ENCODE measurements at places on chromosomes 13 and 19. TPM values are rescaled to one million over a fixed set of nuclear protein-coding genes. Genes with fewer than 3 reads are reported as not detected.

CCDC61 gene
- 4.2 TPM for polyA plus RNA-seq

NBEA gene
- polyA plus RNA-seq, result 1.3 TPM

NCCRP1 gene
- polyA plus RNA-seq, result not detected

DNM2 gene
- polyA plus RNA-seq, result 36.9 TPM

REEP6 gene
- 1.1 TPM for polyA plus RNA-seq

DNMT1 gene
- 54.5 TPM for polyA plus RNA-seq

MPV17L2 gene
- 13.4 TPM for polyA plus RNA-seq

FOXA3 gene
- polyA plus RNA-seq, result not detected

FFAR2 gene
- not detected for polyA plus RNA-seq

ERICH4 gene
- not detected for polyA plus RNA-seq

MAST1 gene
- 0.47 TPM for polyA plus RNA-seq

ZNF208 gene
- polyA plus RNA-seq, result not detected

FBN3 gene
- not detected for polyA plus RNA-seq

SKA3 gene
- polyA plus RNA-seq, result 4.3 TPM

DNA sequence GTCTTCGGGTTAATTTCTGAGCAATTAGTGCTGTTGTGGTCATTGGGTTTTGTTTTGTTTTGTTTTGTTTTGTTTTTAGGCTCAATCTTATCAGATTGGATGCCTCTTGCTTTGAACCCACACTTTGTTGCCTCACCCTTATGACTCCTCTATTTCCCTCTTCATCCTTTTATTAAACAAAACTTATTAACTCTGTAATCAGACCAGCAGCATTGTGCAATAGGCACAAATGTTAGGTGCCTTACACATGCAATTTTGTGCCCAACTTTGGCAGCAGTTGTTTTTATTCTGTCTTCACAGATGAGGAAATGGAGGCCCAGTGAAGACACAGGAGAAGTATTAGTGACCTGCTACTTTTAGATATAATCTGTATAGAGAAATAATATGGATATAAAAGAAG lies 377.7 kb downstream of the KCNRG start:
- no peak for DNase-seq

DNA sequence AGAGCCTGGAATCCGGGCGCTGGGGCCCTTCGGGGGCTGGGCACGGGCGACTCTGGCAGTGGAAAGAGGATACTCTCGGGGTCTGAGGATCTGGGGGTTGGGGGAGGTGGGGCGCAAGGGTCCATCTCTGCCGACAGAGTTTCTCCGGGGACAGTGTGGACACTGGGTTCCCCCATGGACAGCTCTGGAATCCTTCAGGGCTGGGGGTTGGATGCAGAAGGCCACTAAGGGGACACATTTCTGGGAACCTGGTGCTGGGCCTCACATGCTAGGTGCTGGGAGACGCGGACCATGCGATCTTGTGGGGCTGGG lies 2.3 kb downstream of the TGFBR3L start:
- no peak for DNase-seq

GRCh38 chr19:12194827-12195731 lies 32.2 kb downstream of the ZNF136 start:
- peak; percentile 8 for DNase-seq

- DNase-seq, result no peak
These were observed 11.6 kb downstream of the GZMM start for GRCh38 chr19:555474-555808.

GRCh38 chr13:108760541-108760940 lies 131.1 kb downstream of the MYO16 start:
- no peak for DNase-seq

- no peak for DNase-seq
These were observed 3.6 kb upstream of the ADAMTSL5 start for GRCh38 chr19:1516395-1516753.

GRCh38 chr13:113804703-113805430 lies 45.8 kb downstream of the TMEM255B start:
- no peak for DNase-seq

DNA sequence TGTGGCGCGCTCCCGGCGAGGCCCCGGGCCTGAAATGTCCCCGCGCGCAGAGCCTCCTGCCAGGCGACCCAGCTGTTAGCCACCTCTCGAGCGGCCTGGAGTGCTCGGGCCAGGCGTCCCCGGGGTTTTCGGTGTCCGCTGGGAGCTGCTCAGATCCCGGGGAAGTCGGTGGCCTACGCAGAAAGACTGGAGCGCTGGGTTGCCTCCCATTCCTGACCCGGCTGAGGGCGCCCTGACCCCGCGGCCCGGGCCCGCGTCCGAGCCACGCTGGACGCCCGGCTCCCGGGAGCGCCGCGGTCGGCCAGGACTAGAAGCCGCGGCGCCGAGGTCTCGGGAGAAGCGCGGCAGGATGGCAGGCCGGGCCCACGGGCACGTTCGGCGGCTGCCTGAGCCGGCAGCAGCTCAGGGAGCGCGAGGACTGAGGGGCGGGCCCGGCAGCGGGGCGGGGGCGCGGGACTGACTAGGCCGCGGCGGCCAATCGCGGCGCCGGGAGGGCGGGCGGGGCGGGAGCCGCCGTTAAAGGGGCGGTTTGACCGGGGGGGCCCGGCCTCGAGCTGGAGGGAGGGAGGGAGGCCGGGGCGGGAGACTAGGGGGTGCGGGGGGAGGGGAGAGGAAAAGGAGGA lies 1.3 kb upstream of the ZIC2 start:
- DNase-seq, result no peak

DNA sequence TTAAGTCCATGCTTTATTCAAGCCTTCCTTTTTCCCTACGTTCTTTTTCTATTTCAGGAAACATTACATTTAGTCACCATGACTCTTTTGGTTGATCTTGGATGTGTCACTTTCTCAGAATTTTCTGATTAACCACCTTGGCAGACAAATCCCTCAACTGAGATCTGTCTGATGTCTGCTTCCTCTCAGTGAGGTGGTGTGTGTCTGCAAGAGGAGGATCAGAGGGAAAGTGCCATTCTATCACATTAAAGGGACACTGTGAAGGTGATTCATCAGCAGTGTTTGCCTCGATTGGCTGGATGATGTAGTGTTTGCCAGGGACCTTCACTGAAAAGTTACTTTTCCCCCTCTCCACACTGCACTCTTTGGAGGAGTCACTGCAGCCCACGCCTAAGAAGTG lies 3.0 kb upstream of the CCNP start:
- DNase-seq, result no peak

- peak; percentile 89 for DNase-seq
These were observed 2.3 kb downstream of the JUNB start for GRCh38 chr19:12793290-12794195.

- DNase-seq, result no peak
These were observed 112.1 kb downstream of the RAB20 start for GRCh38 chr13:110449219-110450015.

- no peak for DNase-seq
These were observed at the start of gene ZNF614 for GRCh38 chr19:52028027-52028779. Gene ZNF614, minus strand, starts transcription at chr19:52028379. Its CDS starts 2,634 bp downstream, at chr19:52025745.

GRCh38 chr13:41528021-41528420 lies 70.7 kb downstream of the RGCC start:
- no peak for DNase-seq

DNA sequence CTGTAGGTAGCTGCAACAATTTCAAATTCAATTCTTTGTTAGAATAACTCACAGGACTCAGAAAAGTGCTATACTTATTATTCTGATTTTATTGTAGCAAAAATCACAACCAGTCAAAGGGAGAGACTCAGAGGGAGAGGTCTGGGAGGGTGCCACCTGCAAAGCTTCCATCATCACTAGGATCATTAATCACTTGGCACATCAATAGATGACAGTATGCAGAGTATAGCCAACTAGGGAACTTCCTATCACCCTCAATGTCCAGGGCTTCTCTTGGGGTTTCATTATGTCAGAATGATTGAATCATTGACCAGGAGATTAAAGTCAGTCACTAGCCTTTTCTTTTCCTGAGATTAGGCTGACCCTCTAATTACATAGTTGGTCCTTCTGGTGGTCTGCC lies 431.3 kb upstream of the ATXN8OS start:
- DNase-seq, result no peak

DNA sequence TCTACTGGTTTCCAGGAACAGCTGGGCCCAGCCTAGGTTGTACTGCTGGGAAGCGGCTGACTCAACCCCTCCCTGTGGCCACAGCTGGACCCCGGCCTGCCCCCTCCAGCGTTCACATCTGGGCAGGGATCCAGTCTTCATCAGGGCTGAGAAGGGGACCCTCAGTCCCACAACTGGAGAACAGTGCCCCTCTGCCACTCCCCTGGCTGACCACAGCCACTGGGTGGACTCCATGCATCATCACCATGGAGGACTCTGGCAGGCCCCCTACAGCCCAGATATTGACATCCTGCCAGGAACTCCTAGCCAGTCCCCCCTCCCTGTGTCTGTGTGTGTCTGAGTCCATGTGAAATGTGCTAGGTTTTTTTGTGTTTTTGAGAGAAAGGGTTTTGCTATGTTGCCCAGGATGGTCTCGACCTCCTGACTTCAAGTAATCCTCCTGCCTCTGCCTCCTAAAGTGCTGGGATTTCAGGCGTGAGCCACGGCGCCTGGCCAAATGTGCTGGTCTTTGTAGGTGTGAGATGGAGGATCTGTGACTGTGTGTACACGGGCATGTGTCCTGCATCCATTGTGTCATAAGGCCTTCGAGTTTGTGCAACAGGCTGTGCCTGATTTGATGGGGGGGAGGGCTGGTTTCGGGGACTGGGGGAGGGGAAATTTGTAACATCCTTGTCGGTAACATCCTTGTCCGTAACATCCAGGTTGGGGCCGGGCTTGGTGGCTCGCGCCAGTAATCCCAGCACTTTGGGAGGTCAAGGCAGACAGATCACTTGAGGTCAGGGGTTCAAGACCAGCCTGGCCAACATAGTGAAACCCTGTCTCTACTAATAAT lies 4.0 kb upstream of the HOOK2 start:
- no peak for DNase-seq

DNA sequence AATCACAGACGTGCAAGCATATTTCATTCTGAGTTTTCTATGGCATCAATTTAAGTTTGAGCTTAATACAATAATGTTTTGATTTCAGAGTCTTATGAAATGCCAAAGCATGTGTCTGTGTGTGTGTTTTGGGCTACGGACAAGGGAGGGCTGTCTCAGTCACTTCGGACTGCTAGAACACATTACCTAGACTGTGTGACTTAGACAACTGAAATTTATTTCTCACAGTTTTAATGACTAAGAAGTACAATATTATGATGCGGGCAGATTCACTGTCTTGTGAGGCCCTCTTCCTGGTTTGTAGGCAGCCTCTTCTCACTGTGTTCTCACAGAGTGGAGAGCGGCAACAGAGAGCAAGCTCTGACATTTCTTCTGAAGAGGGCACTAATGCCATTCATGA lies 1202.0 kb downstream of the EFNB2 start:
- DNase-seq, result no peak

DNA sequence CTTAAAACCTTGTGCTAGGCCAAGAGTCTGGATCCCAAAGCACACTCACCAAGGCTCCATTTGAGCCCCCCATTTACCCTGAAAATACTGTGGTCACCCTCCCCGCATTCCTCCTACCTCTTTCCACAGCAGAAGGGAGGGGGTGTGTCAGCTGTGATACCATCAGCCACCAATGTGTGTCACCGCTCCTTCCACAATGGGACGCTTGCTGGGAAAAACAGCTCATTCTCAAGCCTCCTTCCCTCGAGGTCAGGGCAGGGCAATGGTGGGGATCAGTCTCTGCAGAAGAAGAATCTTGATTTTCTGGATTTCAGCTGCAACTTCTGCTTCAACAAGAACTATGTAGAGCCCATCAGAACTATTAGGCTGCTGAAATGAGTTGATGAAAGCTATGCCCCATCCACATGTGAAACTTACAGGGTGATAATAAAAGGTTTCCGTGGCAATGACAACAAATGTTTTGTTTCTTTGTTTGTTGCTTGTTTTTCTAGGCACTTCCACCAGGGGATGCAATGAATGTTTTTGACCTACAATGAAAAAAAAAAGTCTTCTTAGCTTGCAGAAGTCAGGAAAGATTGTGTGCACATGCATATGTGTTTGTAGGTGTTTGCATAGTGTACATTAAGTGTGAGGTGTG lies 26.4 kb upstream of the ZNF507 start:
- DNase-seq, result no peak

DNA sequence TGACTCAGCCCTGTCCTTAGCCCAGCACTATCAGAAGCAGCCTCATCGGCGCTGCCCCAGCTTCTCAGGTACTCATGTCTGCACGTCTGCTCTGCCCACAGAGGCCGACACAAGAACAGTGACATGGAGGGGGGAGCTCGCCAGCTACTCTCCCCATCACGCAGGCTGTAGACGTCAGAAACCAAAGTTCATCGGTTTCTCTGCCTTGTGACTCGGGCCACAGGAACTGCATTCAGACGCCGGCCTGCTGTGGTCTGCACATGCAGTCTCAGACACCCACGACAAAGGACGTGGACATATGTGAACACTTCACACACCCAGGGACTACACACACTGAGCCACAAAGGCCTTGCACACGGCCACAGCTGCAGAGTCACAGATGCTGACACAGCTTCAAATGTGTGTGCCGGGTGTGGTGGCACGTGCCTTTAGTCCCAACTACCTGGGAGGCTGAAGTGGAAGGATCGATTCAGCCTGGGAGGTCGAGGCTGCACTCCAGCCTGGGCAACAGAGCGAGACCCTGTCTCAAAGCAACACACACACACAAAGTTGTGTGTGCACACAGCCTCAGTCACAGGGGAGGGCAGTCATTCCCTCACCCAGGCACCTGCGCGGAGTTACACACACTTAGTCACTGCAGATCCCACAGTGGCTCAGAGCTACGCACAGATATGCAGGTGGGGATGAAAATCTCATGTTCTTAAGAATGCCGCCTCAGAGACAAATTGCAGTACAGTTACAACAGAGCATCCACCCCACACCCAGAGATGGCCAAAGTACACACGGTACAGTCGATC lies 4.9 kb upstream of the ZFP36 start:
- DNase-seq, result no peak

- DNase-seq, result no peak
These were observed 112.8 kb downstream of the RAB20 start for GRCh38 chr13:110448677-110449076.

- DNase-seq, result no peak
These were observed 1.2 kb downstream of the MKNK2 start for GRCh38 chr19:2049741-2050348.

- DNase-seq, result peak; percentile 41
These were observed 1.7 kb upstream of the PTGER1 start for GRCh38 chr19:14476673-14477401.

DNA sequence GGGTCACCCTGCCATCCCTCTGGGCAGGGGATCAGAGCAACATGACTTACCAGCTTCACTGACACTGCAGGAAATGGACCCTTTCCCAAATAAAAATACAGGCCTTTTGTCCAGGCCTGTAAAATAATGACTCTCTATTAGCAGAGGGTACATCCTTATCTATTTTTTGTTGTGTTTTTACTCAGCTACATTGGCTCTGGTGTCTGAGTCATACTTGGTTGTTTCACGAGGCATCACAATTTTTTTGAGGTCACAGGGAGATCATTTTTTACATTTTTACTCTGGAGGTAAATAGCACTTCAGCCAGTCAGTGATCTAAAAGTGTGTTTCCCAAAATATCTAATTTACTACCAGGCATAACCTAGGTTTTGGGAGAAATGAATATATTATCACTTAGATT lies 6.9 kb upstream of the HTR2A start:
- no peak for DNase-seq
